Endothelial cell of umbilical vein (primary cell): ENCODE measurements at places on chromosomes 12 and 14. TPM values are rescaled to one million over a fixed set of nuclear protein-coding genes. Genes with fewer than 3 reads are reported as not detected.

The FBRSL1 gene
- polyA plus RNA-seq: 10.2 and 19.3 TPM in 2 replicates

The OASL gene
- 0.17 and 0.30 TPM in 2 replicates for polyA plus RNA-seq

DNA sequence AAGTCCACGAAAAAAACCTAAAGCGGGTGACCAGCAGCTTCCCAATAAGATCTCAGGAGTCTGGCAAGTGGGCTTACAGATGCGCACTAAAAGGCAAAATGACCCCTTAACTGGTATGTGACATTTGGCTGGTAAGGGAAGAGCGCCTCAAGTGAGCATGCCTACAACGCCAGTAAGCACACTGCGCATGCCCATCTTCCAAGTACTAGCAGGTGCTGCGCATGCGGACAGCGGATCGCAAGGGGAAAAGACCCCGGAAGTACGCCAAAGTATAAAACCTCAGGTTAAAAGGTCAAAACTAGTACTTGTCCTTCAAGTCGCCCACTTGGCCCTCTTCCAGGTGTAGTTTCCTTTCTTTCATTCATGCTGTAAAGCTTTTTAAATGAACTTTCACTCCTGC is 518.5 kb upstream of the MDGA2 start:
- DNase-seq: no peak

- no peak for DNase-seq
Measured at GRCh38 chr12:113778432-113779132, 187.5 kb downstream of the RBM19 start.

DNA sequence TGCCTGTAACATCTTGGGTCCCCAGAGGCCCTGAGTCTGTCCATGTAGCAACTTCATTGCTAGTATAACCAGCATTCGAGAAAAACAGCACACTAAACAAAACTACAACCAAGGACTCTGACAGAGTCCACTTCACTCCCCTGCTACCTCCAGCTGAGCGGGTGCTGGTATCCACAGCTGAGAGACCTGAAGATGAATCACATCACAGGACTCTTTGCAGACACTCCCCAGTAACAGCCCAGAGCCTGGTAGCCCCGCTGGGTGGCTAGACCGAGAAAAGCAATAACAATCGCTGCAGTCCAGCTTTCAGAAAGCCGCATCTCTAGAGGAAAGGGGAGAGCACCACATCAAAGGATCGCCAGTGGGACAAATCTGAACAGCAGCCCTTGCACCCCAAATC is 9.0 kb upstream of the IQSEC3 start:
- DNase-seq: no peak

DNA sequence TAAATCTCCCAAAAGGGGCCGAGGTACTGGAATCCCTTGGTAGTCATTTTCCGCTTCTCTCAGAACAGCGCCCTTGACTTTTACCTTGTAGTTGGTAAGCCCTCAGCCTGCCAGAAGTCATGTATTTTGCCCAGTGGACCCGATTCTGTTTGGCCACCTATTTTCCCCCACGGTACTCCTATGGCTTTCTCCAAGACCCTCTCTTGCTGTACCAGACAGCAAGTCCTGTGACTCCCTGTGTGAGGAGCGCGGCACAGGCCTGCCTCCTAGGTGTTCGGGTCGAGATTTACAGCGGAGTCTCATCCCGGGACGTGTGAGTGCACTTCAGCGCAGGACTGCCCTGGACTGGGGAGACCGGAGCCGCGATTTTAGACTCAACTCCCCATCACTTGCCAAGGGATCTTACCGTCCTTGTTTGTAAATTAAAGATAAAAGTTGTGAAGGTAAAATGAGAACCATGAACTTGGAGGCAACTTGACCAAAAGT is 1.1 kb upstream of the MBD6 start:
- DNase-seq: no peak

DNA sequence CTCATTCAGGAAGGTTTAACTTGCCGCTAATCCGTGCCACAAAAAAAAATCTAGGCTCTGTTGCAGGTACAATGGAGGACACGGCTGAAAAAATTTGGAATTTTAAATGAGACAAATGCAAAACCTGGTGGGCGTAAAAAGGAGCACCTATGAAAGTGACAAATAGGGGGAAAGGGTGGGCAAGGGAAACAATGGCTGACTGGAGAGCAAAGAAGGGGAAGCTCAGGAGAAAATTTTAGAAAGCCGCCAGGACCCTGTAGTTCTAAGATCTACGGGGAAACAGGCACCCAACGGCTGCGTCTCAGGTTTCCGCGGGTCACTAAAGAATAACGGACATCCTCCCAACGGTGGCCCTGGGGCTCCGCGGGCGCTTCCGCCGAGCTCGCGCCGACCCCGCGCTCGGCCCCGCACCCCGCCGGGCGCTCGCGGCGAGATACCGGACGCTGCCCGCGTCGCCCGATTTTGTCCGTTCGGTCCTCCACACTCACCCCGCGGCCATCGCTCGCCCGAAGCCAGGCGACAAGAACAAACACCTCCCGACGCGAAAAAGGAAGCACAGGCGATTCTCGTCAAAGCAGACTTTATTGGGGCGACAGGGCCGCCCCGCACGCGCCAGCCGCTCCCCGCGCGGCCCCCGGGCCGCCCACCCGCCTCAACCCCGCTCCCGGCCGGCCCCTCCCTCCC is 1.1 kb upstream of the YY1 start:
- peak; percentile 34 for DNase-seq

GRCh38 chr12:71719647-71720370 is 33.9 kb downstream of the TMEM19 start:
- no peak for DNase-seq

DNA sequence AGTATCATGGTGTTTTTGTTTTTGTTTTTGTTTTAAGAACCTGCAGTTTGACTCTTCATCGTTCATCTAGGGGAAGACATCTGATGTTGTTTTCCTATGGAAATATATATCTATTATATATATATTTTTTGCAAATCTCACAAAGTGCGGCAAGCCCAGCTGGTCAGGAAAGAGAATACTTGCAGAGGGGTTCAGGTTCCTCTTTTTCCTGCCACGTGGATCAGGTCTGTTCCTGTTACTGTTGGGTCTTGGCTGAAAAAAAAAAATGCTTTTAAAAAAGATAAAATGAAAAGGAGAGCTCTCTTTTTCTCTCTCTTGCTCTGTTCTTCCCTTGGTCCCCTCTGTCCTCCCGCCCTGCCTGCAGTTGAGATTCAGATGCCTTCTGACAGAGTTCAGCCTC is 179.4 kb upstream of the BCL2L14 start:
- no peak for DNase-seq

DNA sequence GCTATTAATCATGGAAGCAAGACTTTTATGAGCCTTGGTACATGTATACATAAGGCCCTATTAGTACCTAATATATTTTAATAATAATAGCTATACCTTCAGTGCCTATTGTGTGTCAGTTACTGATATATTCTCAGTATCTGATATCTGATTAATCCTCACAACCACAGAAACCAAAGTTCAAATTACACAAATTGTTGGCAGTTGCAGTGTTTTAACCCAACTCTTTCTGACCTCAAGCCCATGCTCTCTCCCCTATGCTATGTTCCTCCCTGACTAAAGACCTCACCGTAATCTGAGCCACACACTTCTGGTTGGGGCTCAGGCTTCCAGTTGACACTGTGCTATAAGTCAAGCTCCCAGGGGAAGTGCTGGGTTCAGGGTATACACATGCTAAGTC is 214.4 kb downstream of the SPTSSA start:
- no peak for DNase-seq

DNA sequence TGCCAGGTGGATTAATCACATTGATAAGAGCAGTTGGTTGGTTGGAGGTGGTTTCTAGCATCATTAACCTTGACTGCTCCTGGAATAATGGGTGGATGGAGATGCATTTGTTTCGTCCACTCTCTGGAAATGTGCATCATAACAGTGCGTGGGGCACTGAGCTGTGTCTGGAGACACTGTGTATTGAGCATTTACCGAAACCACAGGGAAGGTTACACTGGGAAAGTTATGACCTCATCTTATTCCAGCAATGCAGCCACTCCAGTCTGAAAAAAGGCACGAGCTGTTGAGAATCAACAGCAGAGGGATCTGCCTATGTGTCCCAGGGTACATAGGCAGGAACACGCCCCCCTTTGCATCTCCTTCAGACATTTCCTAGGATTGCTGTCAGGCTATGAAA is 27.2 kb downstream of the RNFT2 start:
- no peak for DNase-seq

DNA sequence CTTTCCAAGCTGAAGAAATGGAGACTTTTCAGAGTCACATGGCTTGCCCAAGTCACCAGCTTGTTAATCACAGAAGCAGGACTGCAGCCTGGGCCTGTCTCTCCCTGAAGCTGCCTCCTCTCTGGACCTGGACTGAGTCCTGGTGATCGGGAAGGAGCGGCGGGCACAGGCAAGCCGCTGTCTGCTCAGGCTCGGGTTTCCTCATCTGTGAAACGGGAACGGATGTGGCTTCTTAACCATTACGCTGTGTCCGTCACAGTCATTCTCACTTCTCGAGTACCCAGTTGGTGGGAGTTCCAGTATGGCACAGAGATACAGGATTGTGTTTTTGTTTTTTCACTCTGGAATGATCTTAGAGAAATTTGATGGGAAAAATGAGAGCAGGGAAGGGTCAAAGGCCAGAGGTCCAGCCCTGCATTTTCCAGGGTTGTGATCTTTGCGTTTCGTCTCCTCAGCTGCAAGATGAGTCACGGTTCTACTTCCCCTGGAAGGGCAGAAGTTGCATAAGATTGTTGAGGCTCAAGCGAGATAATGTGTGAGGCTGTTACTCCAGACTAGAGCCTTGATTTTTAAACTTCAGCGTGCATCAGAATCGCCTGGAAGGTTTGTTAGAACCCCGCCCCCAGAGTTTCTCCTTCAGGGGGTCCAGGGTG is 7.6 kb upstream of the LRTM2 start:
- DNase-seq: peak; percentile 33

DNA sequence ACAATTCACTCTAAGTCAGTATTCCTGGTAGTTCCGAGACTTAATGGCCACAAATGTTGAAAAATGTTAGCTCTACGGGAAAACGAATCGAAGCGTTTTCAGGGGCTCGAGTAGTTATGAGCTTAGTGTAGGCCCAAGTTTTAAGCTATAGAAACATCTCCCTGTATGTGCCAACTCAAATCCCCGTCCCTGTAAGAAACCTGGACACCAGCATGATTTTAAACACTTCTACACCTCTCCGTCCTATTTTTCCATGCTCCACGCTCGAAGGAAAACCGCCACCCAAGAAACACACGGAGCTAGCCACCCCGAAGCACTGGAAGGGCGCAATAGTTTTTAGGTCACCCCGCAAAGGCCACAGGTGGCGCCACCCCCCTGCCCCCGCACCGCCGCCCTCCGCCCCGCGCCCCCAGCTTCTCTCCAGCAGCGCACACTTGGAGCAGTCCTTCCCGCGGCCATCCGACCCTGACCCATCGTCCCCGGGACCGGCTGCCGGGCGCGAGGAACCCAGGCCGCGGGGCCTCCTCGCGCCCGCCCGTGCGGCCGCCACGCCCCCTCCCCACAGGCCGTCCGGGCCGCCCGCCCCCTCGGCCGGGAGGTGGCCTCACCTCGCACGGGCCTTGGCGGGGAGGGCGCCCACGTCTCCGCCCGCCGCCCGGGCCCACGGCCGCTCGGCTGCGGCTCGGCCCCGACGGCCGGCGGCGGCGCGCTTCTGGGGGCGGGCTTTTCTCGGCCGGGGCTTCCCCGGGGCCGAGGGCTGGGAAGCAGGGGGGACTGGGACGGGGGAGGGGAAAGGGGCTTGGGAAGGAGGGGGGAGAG is 522 bp downstream of the R3HDM2 start:
- peak; percentile 66 for DNase-seq

GRCh38 chr14:86961106-86961716 is 1031.8 kb downstream of the GALC start:
- DNase-seq: no peak

DNA sequence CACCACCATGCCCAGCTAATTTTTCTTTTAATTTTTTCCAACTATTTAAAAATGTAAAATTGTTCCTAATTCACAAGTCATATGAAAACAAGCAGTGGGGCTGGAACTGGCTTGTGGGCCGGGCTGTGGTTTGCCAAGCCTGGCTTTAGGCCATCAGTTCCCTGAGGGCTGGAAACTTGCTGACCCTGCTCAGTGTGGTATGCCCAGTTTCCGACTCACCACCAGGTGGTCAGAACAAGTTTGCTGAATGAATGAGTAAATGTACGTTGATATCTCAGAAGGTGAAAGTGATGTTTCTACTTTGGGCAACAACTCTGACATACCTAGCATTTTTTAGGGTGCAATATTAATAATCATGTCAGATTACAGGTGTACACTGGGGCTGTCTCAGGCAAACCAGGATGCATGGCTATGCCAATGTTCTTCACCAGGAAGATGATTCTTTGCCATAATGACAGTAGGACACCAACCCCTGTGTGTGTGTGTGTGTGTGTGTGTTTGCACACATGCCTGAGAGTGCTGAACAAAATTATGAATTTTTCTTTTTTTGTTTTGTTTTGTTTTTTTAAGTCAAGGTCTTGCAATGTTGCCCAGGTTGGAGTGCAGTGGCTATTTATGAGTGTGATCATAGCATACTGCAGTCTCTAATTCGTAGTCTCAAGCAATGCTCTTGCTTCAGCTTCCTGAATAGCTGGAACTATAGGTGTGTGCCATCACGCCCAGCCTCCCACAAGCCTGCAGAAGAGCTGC is 106.1 kb downstream of the PTPN11 start:
- no peak for DNase-seq

- DNase-seq: peak; percentile 56
Measured at GRCh38 chr12:76341436-76342030, 6.7 kb downstream of the BBS10 start.

DNA sequence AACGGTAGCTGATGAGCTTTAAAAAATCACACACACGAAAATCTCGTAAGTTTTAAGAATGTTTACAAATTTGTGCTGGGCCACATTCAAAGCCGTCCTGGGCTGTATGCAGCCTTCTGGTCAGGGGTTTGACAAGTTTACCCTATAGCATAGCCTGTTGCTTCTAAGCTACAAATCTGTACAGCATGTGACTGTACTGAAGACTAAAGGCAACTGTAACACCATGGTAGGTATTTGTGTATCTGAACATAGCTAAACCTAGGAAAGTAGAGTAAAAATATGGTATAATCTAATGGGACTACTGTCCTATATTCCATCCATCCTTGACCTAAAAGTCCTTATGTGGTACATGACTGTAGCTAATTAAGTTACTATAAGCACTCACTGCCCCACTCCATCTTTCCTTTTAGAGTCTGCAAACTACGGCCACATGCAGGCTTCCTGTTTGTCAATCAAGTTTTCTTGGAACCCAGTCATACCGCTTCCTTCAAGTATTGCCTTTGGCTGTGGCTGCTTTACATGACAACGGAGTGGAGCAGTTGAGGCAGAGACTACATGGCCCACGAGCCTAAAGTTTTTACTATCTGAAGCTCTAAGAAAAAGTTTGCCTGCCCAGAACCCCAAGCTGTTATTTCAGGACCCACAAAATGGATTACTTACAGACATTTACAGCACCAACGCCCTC is 18.5 kb downstream of the KRT7 start:
- no peak for DNase-seq
